ENCODE measurements at places on chromosomes 12 and 14. TPM values are rescaled to one million over a fixed set of nuclear protein-coding genes. Genes with fewer than 3 reads are reported as not detected.

DNA sequence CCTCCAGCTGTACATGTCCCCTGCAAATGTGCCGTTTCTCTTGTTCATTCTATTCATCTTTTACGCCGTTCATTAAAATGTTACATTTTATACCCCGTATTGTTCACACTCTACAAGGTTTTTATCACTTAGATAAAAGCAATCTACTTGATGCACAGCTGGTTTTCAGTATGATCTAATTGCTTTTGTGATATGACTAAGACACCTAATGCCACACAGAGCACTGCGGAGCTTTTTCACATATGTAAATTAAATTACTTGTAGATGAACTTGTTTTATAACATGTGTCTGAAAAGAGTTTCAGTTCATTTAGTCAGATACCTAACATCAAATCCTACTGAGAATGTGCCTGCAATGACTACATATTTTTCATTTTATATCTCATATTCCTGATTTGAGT, 40.9 kb upstream of the RERGL start:
- H3K27me3 ChIP-seq, result no peaks in the 10 kb centered on the region
- H3K36me3 ChIP-seq, result no peaks in the 10 kb centered on the region
- no peaks in the 10 kb centered on the region for H3K4me1 ChIP-seq
- no peak overlapping the region for H3K27ac ChIP-seq
- H3K4me3 ChIP-seq, result no peak overlapping the region

GRCh38 chr14:95312311-95312710, 7.4 kb downstream of the CLMN start:
- H3K27ac ChIP-seq, result peak overlapping the region; percentile 61
- H3K4me1 ChIP-seq, result peaks cover 15% of the 10 kb centered on the region
- H3K36me3 ChIP-seq, result no peaks in the 10 kb centered on the region
- no peaks in the 10 kb centered on the region for H3K27me3 ChIP-seq
- no peak overlapping the region for H3K4me3 ChIP-seq

DNA sequence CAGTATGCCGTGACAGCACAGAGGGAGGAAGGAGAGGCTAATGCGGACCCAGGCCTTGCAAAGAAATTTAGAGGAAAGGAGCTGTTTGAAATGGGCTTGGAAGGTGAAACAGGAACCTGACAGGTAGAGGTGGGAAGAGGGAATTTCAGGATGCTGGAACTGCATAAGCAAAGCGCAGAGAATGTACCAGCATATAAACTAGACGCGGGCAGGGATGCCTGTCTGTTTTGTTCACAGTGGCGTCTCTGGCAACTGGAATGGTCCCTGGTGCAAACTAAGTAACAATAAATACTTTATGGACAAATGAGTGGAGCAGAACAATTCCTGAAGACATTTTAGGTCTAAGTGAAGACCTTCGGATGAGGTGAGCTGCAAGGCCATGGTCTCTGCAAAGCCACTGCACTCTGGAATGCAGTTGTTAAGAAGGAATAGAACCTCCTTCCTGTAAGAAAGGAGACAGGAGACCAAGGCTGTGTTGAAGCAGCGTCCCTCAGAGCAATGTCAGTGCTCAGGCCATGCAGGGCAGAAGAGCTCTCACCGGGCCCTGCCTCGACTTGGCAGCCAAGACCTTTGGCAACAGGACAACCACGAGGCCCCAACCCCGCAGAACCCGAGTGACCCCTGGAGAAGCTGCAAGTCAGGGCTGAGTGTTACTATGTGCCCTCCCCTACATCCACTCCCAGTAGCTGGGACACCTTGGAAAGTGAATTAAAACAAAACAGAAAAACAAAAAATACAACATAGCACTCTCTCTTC, 42.8 kb downstream of the PITPNM2 start:
- no peaks in the 10 kb centered on the region for H3K27me3 ChIP-seq
- no peak for DNase-seq
- no peaks in the 10 kb centered on the region for H3K36me3 ChIP-seq
- no peaks in the 10 kb centered on the region for H3K4me1 ChIP-seq
- no peak overlapping the region for H3K4me3 ChIP-seq

The TRMT61A gene
- 11.3 TPM for total RNA-seq

The GYS2 gene
- total RNA-seq, result 0.15 TPM

The GUCY2C gene
- total RNA-seq, result not detected

- H3K4me3 ChIP-seq, result no peak overlapping the region
- H3K4me1 ChIP-seq, result no peaks in the 10 kb centered on the region
- H3K27me3 ChIP-seq, result no peaks in the 10 kb centered on the region
- no peak for DNase-seq
- H3K36me3 ChIP-seq, result no peaks in the 10 kb centered on the region
These were observed 187.4 kb downstream of the LRIG3 start for GRCh38 chr12:58732894-58733293.

DNA sequence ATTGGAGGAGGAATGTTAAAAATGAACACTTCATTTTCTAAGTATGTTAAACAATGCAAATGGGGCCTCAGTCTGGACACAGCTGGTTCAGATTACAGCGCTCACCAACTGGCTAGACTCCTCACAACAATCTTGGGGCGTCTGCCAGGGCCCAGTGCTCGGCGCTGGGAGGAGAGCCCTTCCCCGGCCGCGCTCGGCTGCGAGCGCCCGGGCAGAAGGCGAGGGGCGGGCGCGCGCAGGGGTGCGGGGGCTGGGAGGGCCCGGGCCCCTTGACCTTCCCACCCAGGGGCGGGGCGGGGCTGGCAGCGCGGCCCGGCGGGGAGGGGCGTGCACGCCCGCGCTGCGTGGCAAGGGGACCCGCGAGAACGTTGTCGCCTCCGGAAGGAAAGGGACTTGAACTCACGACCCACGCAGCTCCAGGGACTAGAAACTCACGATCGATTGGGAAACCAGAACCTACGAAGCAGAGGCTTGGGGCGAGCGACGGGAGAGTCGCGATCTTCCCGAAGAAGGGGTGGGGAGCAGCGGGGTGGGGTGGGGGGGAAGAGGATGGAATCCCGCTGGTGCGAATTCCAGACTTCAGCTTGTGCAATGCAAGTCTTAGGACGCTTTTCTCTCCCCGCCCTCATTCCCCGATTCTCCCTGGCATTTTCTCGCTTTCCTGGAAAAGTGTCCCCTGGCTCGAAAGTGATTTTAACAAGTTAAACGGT, at the start of gene FBLN5:
Gene FBLN5, minus strand, starts transcription at position 220 of the 710 bp plus-strand sequence. CDS start 465 bp downstream, outside the sequence.
- DNase-seq, result peak; percentile 41
- H3K4me1 ChIP-seq, result no peaks in the 10 kb centered on the region
- peak within 1 kb of the TSS; percentile 63 for H3K27ac ChIP-seq
- H3K27me3 ChIP-seq, result no peaks in the 10 kb centered on the region
- H3K4me3 ChIP-seq, result peak within 1 kb of the TSS; percentile 74

The RBP5 gene
- total RNA-seq, result 2.9 TPM

GRCh38 chr12:68368327-68368726, 36.2 kb upstream of the MDM1 start:
- no peaks in the 10 kb centered on the region for H3K36me3 ChIP-seq
- H3K4me3 ChIP-seq, result no peak overlapping the region
- no peak for DNase-seq
- no peaks in the 10 kb centered on the region for H3K27me3 ChIP-seq
- no peaks in the 10 kb centered on the region for H3K4me1 ChIP-seq

GRCh38 chr14:32009976-32010581, 67.0 kb upstream of the ARHGAP5 start:
- H3K27ac ChIP-seq, result no peak overlapping the region
- DNase-seq, result no peak
- H3K27me3 ChIP-seq, result no peaks in the 10 kb centered on the region
- H3K4me3 ChIP-seq, result no peak overlapping the region
- no peaks in the 10 kb centered on the region for H3K4me1 ChIP-seq

DNA sequence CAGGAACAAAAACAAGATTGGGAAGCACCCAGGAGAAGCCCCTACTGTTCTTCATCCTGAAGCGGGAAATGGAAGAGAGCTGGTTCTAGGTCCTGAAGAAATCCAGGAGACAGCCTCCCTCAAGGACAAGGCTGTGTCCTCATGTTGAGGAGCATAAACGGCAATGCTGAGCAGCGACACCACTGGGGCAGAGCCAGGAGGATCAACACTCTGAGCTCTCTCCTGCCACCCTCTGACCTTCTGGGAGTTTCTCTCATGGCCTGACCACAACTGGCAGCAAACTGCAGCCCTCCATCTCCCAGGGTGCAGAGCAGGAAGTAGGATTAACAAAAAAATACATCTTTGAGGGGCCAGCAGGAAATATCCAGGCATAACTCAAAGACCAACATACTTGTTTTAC, 1292.2 kb upstream of the TMEM132C start:
- no peak for DNase-seq
- no peak overlapping the region for H3K27ac ChIP-seq
- no peaks in the 10 kb centered on the region for H3K4me1 ChIP-seq
- H3K36me3 ChIP-seq, result no peaks in the 10 kb centered on the region
- H3K4me3 ChIP-seq, result no peak overlapping the region
- no peaks in the 10 kb centered on the region for H3K27me3 ChIP-seq

The SMIM41 gene
- total RNA-seq, result 1.3 TPM

- no peak overlapping the region for H3K27ac ChIP-seq
- H3K27me3 ChIP-seq, result no peaks in the 10 kb centered on the region
- no peak overlapping the region for H3K4me3 ChIP-seq
- H3K4me1 ChIP-seq, result peaks cover 8% of the 10 kb centered on the region
- no peak for DNase-seq
- H3K36me3 ChIP-seq, result no peaks in the 10 kb centered on the region
These were observed 2.8 kb upstream of the ZC2HC1C start for GRCh38 chr14:75066691-75067090.

- DNase-seq, result no peak
- H3K4me1 ChIP-seq, result no peaks in the 10 kb centered on the region
- no peak overlapping the region for H3K4me3 ChIP-seq
- no peak overlapping the region for H3K27ac ChIP-seq
These were observed 70.9 kb upstream of the ETV6 start for GRCh38 chr12:11578461-11578993.

DNA sequence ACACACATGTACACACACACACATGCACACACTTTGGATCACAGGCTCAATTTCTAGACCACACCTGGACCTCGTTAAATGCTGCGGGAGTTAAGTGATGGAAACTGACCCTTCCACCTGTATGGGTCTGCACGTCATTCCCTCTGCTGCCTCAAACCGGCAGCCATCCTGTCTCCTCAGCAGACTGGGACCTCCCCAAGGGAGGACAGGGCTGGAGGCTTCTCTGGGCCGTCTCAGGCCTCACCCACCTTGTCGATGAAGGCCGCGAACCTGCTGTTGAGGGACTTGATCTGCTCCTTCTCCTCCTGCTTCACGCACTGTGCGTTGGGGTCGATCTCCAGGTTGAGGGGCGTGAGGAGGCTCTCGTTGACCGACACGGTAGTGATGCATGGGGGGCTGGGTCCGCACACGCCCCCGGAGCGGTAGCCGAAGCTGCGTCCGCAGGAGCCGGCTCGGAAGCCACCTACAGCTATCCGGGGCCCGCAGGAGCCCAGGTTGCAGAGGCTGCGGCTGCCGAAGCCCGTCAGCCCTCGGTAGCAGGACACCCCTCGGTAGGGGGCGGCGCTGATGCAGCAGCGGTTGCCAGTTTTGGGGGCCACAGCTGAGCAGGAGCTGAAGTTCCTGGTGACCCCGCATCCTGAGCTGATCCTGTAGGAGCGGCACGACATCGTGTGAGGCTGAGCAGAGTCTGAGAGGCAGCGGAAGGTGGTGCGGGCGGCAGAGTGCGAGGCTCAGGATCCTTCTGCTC, at the start of gene KRT85:
Gene KRT85, minus strand, starts transcription at position 744 of the 748 bp plus-strand sequence. Its CDS starts 76 bp downstream, at position 668.
- no peaks in the 10 kb centered on the region for H3K4me1 ChIP-seq
- no peak within 1 kb of the TSS for H3K27ac ChIP-seq
- H3K4me3 ChIP-seq, result no peak within 1 kb of the TSS
- DNase-seq, result no peak
- H3K27me3 ChIP-seq, result no peaks in the 10 kb centered on the region
- H3K36me3 ChIP-seq, result no peaks in the 10 kb centered on the region

DNA sequence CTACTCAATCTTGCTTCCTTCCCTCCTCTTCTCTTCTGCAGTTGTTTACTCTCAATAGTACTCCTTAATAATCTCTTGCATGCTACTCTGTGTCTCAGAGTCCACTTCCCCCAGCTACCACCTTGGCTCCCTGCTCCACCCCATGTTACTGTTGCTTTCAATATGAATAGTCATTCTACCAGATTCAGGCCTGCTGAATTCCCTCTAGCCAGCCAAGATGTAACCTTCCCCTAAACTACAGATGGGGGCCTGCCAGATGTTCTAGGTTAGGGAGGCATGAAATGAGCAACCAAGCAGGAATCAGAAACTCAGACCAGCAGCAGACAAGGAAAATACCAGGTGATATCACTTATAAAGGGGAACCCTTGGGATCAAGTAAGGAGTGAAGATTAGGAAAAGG, 392.1 kb upstream of the DDHD1 start:
- no peaks in the 10 kb centered on the region for H3K4me1 ChIP-seq
- DNase-seq, result no peak
- H3K4me3 ChIP-seq, result no peak overlapping the region
- H3K36me3 ChIP-seq, result no peaks in the 10 kb centered on the region
- H3K27me3 ChIP-seq, result no peaks in the 10 kb centered on the region
- no peak overlapping the region for H3K27ac ChIP-seq

- DNase-seq, result no peak
- H3K4me3 ChIP-seq, result peak overlapping the region; percentile 81
- peaks cover 24% of the 10 kb centered on the region for H3K4me1 ChIP-seq
- no peaks in the 10 kb centered on the region for H3K27me3 ChIP-seq
- peaks cover 8% of the 10 kb centered on the region for H3K36me3 ChIP-seq
- H3K27ac ChIP-seq, result peak overlapping the region; percentile 92
These were observed 352 bp downstream of the PHB2 start for GRCh38 chr12:6970096-6970527.

GRCh38 chr12:20477672-20478071, 109.3 kb downstream of the PDE3A start:
- H3K36me3 ChIP-seq, result no peaks in the 10 kb centered on the region
- H3K4me1 ChIP-seq, result no peaks in the 10 kb centered on the region
- H3K4me3 ChIP-seq, result no peak overlapping the region
- no peak overlapping the region for H3K27ac ChIP-seq

The LRP1-AS gene
- not detected for total RNA-seq

DNA sequence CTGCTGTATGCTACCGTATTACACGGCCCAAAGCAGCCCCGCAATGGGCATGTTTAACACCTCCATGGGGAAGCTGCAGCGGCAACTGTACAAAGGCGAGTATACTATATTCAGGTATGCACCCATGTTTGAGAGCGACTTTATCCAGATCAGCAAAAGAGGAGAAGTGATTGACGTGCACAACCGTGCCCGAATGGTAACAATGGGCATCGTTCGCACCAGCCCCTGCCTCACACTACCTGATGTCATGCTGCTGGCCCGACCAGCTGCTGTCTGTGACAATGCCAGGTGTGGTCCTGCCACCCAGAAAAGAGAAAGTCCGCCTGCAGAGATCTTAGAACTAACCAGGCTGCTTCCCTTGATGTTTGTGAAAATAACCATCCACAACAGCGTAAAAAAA, 630 bp downstream of the GARIN6 start:
- DNase-seq, result no peak
- no peaks in the 10 kb centered on the region for H3K4me1 ChIP-seq

- H3K36me3 ChIP-seq, result no peaks in the 10 kb centered on the region
- no peak for DNase-seq
- no peak overlapping the region for H3K27ac ChIP-seq
- H3K27me3 ChIP-seq, result peaks cover 11% of the 10 kb centered on the region
- no peak overlapping the region for H3K4me3 ChIP-seq
These were observed 2.6 kb downstream of the SVOP start for GRCh38 chr12:109018296-109018695.

DNA sequence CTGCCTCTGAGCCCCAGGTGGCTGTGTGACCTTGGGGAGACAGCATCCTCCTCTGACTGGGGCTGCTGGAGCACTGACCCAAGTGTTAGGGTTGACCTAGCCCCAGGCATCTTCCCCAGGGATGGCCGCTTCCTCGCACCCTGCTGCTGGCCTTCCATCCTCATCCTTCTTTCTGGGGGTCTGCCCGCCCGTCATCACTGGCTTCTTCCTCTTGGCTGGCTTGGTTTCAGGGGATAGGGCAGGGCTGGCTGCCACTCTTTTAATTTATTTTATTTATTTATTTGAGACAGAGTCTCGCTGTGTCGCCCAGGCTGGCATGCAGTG, 3.5 kb downstream of the TEDC1 start:
- H3K4me3 ChIP-seq, result no peak overlapping the region
- H3K4me1 ChIP-seq, result peaks cover 10% of the 10 kb centered on the region
- H3K36me3 ChIP-seq, result no peaks in the 10 kb centered on the region
- no peak for DNase-seq
